ENCODE measurements at places on chromosomes 4 and X.

GRCh38 chr4:119865389-119865788 lies 201.3 kb downstream of the MAD2L1 start:
- DNase-seq: no peak

- no peak for DNase-seq
Measured at GRCh38 chrX:74527350-74527749, 87.1 kb downstream of the RLIM start.

GRCh38 chr4:140020457-140021361 lies 133.3 kb downstream of the MAML3 start:
- DNase-seq: no peak

DNA sequence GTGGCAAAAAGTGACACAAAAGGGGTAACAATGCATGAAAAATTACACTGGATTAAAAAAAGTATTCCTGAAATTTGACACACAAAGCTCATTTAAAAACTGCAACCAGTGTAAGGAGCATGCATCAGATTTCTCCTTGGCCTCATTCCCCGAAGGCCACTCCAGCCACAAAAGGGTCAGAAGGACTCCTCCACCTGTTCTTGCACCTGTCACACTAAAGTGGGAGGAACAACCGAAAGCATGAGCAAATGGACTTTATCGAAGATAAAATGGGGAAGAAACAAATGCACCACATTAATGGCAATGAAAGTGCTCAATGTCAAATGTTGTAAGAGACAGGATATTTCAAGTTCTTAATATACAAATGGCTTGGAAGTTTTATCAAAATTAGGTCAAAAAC lies 88.2 kb downstream of the ADGRA3 start:
- DNase-seq: no peak

DNA sequence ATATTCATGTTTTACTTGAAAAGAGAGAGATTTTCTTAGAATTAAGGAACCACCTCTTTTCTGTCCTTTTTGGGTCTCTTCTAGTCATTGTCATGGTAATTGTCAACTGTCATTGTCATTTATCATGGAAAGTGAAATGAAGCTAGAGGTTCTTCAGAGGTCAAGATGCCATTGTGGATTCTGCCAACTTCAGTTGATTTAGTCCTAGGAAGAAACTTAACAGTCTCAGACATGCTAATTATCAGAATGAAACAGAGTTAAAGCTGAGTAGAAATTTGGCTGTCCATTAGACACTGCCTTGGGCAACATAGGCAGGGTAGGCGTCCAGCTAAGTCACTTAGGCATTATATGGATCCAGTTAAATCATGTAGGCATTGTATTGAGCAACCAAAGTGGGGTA lies 796.1 kb upstream of the ADGRL3 start:
- no peak for DNase-seq
